ENCODE measurements at places on chromosomes 4 and X.

DNA sequence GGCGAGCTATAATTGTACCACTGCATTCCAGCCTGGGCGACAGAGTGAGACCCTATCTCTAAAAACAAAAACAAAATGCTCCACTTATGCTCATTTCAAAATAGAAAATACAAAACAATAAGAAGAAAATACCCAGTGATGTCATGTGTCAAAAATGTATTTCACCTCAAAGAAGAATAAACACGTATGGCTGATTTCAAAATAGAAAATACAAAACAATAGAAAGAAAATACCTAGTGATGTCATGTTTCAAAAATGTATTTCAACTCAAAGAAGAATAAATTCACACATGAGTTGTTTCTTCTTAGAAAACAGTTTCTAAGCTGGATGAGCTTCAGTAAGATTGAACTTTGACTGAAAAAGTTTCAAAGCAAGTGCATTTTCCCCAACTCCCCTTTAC lies 20.3 kb upstream of the PDCL2 start:
- DNase-seq: no peak

DNA sequence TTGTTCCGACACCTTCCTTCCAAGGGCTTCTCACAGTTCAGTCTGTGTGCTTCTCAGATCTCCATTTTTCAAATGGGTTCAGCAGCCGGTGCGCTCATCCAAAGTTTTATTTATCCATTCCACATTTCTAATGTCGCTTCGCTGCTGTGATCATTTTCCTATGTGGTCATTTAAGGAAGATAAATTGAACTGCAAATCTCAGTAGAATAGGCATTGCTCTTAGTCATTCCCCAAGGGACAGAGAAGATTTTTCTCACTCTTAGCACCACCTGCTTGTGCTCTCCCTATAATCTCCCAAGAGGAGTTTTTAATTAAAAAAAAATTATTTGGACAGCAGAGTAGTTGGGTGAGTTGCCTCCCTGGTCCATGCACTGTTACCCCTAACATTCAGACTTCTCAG lies 278.9 kb upstream of the GATB start:
- DNase-seq: no peak

GRCh38 chr4:76614589-76614988 lies 179.6 kb downstream of the SHROOM3 start:
- no peak for DNase-seq

DNA sequence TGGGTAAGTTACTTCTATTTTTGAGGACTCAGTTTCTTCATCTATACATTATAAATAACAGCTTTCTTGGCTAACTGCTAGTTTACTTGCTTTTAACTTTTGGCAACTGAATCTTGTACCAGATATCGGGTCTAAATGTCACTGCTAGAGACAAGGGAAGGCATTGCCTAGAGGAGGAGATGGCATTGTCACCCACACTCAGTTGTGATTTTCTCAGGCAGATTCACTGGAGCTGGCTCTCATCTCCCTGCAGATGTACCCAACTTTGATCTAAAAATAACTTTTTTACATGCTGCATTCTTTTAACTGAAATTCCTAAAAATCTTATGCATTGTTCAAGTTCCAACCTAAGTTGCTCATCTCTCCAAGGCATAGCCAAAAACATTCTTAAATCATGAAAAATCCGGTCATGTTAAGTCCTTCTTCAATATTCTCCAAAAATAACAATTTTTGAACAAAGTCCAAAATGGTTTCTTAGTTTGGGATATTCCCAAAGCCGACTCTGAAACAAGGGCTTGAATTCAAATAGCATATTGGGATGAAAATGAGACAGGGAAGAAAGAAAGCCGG lies 469.0 kb upstream of the BOD1L1 start:
- DNase-seq: no peak

- no peak for DNase-seq
Measured at GRCh38 chrX:1500701-1501624, 36.0 kb downstream of the P2RY8 start.

- no peak for DNase-seq
Measured at GRCh38 chr4:142091691-142092182, 455.4 kb downstream of the IL15 start.

DNA sequence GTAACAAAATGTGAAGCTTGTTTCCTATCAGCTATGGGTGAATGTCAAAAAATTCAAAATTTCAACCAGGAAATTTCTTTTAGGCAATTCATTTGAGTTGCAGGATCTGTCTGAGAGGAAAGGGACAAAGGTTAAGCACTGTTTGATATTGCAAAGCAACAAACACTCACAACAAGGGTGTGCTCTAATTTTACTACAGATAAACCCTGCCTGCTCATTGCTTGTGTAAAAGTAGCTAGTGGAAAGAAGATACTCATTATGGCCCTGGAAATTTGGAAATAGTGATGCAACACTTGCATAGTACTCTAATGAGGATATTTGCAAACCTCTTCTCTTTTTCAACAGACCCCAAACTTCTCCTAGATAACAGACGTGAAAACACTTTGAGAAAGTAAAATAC lies 27.1 kb downstream of the FAM47E start:
- no peak for DNase-seq

DNA sequence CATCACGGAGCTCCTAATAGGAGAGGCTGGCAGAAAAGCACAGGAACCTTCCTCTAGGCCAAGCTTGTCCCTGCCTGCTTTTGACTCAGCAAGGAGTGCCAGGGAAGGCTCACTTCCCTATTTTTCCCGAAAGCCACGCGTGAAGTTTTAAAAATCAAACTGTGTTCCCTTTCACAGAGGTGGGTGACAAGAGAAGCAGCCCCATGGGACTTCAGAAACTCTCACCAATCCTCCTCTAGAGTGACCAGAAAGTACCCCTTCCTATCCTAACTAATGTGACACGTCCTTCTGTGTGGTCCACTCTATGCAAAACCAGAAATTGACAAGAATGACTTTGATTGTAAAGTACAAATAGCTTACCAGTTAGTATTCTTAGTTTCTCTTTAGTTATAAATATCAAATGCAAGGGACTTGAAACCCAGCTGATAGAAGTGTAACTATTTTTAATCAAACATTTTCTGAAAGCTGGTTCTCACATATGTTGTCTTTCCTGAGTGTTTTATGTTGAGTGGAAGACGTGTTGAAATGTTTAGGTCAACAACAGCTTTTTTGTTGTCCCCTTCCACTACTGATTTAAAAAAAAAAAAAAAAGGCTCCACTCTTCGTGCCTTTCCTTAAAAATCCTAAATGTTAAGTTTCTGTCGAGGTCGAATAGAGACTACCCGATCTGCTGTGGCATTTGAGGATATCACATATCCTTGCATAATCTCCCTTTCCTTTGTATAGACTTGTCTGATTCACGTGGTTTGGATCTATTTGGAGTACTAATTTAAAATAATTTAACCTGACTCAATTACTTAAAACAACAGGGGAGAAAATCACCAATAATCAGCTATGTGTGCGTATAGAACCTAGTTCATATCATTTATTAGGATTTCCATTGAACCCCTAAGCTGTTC lies 42.1 kb downstream of the NFKB1 start:
- no peak for DNase-seq

GRCh38 chr4:38503689-38504395 lies 160.2 kb upstream of the KLF3 start:
- DNase-seq: no peak

- DNase-seq: no peak
Measured at GRCh38 chr4:81492606-81493230, 21.0 kb upstream of the RASGEF1B start.

- no peak for DNase-seq
Measured at GRCh38 chrX:10050481-10050880, 83.3 kb downstream of the CLDN34 start.

- DNase-seq: no peak
Measured at GRCh38 chrX:136674270-136674985, 26.5 kb downstream of the CD40LG start.

DNA sequence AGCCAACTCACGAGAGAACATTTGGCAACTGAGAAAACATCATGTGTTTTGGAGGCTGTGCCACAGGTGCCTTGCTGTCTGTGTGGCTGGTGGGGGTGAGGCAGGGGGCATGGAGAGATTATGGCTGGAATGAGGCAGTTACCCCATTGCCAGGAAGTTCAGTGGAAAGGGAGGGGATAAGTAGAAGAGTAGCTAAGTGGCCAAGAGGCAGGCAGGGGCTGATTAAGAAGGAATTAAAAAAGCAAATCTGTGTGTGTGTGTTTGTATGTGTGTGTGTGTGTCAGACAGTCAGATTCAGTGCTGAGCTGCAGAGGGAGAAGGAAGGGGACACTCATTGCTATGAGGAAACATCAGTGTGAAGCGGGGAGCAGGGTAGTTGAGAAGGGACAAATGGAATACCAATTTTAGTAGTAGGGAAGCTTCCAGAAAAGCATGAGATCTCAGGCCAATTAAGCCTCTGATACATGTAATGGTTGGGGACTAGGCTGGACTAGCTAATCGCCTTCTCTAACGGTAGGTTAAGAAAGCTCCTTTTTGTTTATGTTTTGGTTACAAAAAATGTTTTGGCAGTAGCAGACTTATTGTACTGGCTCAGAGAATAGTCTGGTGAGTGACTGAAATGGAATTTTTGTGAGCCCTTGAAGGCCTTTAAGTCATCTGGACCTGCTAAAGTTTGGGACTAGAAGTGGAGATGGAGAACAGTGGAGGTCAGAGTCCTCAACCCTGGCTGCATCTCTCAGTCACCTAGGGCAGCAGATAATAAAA lies 18.5 kb downstream of the TMEM164 start:
- no peak for DNase-seq

GRCh38 chr4:155787113-155787710 lies 28.4 kb downstream of the GUCY1B1 start:
- peak; percentile 43 for DNase-seq

- DNase-seq: no peak
Measured at GRCh38 chr4:3307060-3307459, 14.2 kb downstream of the RGS12 start.

- DNase-seq: no peak
Measured at GRCh38 chr4:152815078-152815477, 35.3 kb downstream of the ARFIP1 start.

DNA sequence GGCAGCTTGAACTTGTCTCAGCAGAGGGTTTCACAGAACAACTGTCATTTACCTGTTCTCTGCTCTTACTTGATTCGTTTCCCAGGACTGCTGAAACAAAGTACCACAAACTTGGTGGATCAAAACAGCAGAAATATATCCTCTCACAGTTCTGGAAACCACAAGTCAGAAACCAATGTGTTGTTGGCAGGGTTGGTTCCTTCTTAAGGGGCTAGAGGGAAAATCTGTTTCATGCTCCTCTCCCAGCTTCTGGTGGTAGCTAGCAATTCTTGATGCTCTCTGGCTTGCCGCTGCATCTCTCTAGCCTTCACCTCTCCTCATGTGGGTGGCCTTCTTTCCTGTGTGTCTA lies 4.7 kb downstream of the TLR8 start:
- no peak for DNase-seq

- DNase-seq: peak; percentile 29
Measured at GRCh38 chr4:87973283-87974169, 2.0 kb upstream of the SPP1 start.

GRCh38 chr4:138706201-138706600 lies 309.4 kb upstream of the NOCT start:
- DNase-seq: no peak

Measured in NCI-H1092 treated with DMSO at 0.1 percent for 48 hours (cell line).